Cardiac muscle cell (in vitro differentiated cells and primary cell): ENCODE measurements at places on chromosomes 2 and 18. TPM values are rescaled to one million over a fixed set of nuclear protein-coding genes. Genes with fewer than 3 reads are reported as not detected.

GRCh38 chr18:58639751-58640427, 11.0 kb upstream of the ALPK2 start:
- peak; percentile 59 for DNase-seq

- DNase-seq = no peak
Observed at GRCh38 chr2:28697602-28698149, 54.0 kb upstream of the PPP1CB start.

DNA sequence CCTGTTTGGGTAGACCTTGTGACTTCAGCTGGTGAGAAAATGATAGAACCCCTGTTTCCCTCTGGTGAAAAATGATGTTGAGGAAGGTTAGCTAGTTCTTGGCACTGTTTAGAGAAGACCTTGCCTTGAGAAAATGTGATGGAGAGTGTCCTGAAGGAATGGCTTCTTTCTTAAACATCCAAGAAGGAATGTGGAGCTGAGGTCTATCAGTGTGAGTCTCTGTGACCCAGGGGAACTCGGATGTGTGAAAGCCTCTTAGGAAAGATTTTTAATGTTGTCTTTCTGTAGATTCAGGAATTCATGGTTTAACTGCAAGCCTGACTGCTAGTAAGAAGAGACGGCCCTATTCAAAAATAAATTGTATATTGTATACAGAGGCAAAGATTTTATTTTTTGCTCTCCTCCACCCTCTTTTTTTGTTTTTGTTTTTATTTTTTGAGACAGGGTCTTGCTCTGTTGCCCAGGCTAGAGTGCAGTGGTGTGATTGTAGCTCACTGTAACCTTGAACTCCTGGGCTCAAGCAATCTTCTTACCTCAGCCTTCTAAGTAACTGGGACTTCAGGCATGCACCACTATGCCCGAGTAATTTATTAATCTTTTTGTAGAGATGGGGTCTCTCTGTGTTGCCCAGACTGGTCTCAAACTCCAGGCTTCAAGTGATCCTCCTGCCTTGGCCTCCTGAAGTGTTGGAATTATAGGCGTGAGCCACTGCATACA, 87.5 kb downstream of the ZNF532 start:
- no peak for DNase-seq

Gene ELOA2
- total RNA-seq = not detected in 2 replicates
